ENCODE measurements at places on chromosomes 16 and 17.

DNA sequence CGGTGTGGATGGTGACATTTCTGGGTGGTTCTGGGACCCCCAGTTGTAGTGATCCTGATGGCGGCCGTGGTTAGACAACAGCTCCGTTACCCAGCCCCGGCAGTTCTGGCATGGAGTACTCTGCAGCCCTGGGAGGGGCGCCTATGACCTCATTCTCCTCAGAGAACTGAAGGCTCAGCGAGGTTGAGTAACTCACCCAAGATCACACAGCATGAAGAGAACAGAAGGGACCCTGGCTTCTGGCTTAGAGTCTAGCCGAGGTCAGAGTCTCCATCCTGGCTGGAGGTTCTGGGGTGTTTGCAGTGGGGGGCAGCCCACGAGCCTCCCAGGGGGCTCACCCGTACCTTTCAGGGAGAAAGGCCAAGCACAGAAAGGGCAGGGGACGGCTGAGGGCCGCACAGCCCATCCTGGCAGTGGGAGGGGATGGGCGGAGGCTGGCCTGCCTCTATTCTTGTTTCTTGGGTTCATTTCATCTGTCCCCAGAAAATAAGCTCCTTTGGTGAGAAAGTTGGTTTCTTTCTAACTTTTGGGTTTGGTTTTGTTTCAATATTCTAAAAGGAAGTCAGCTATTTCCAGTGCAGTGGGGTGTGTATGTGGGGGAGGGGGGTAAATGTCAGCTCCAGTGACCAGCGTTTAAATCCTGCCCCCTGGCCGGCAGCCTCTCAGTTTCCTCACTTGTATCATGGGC, 13.2 kb downstream of the ZFPM1 start:
- DNase-seq: no peak

GRCh38 chr17:62950067-62950466, 16.0 kb upstream of the TANC2 start:
- peak; percentile 77 for DNase-seq

DNA sequence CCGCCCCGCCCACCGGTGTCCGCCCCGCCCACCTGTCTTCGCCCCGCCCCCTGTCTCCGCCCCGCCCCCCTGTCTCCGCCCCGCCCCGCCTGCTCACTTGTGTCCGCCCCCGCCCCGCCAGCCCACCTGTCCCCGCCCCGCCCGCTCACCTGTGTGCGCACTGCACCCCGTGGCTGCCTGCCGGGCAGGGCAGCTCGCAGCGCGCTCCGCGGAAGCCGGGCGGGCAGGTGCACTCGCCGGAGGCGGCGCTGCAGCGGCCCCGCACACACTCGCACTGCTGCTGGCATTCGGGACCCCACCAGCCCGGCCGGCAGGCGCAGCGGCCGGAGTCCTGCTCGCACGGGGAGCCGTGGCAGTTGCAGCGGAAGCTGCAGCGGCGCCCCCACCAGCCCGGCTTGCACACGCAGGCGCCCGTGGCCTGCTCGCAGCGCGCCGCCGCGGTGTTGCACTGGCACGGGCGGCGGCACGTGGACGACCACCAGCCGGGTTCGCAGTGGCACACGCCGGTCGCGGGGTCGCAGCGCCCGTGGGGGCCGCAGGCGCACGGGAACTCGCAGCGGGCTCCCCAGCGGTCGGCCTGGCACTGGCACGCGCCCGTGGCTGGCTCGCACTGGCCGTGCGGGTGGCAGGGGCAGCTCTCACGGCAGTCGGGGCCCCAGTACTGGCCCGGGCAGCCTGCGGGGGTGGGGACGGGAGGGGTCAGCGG, 2.1 kb downstream of the SCARF1 start:
- DNase-seq: peak; percentile 70

DNA sequence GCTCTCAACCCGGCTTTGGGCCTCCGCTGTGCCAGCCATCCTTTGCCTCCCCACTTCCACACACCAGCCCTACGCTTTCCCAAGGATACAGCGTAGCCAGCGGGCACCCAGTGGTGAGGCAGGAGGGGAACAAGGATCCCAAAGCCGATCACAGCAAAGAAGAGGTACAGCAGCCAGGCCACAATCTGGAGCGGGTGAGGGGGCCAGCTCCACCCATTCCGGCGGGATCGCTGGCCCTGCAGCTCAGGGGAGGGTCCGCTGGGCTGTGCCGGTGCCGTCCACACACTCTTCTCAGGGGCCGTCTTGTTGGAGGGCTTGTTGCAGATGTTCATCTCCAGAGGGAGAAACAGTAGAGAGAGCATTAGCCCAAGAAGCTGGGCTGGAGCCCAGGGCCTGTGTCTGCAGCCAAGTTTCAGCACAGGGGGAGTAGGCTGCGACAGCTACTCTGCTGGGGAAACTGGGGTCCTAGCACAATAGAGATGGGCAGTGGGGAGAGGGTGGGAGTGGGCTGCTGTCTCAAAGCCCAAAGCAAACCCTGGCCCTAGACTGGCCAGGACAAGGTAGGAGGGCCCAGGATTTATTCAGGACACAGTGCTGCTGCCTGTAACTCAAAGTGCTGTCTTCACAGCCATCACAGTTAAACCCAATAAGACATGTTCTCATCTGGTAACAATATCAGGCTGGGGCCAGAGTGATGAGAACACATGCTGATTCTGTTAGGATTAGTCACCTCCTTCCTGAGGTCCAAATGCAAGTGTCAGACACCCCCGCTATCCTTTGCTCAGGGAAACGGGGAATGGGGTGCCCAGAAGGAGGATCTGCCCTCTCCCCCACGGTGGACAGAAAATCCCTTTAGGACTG, 9.9 kb downstream of the ZDHHC1 start:
- DNase-seq: peak; percentile 75

GRCh38 chr16:17316005-17316404, 154.8 kb downstream of the XYLT1 start:
- no peak for DNase-seq

- peak; percentile 64 for DNase-seq
Measured at GRCh38 chr17:43416998-43417890, 18.5 kb downstream of the ARL4D start.

DNA sequence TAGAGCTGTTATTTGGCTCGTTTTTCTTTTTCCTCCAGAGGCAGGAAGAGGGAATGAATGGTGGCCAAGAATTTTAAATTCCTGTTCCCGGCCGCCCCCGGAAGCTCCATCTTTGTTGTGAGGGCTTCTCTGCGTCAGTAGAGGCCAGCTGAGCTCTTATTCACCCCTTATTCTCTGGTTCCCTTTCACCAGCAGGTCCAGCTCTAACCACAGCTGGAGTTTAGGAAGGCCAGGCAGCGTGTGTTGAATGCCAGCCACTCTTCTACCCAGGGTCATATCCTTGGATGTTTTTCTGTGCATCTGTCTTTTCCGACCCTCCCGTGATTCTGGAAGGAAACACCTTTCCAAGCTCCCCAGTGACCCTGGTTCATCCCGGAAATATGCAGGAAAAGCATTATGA, 570.5 kb downstream of the WWOX start:
- no peak for DNase-seq

- DNase-seq: no peak
Measured at GRCh38 chr17:58615768-58616659, 75.8 kb downstream of the TEX14 start.

DNA sequence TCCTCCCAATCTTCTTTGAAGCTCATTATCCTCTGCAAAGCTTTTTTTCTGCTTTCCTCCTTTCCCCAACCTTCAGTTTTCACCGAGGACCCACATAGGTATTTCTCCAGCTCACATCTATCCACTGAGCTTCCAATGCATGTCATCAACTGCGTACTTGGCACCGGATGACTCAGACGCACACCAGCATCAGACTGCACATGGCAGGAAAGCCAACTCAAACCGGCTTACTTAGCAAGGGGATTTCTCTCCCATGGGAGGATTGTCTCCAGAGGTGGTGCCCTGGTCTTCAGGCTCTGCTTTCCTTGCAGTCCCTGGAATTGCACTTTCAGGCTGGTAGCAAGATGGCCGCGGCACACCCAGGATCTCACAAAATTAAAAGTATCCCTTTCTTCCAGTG, 1.7 kb upstream of the AKTIP start:
- DNase-seq: no peak

- DNase-seq: no peak
Measured at GRCh38 chr17:42819939-42820535, 4.0 kb downstream of the BECN1 start.

GRCh38 chr17:41168121-41168520, at the start of gene KRTAP4-3:
Gene KRTAP4-3 (minus strand): TSS chr17:41168221. CDS start chr17:41168172, 49 bp downstream.
- DNase-seq: no peak

DNA sequence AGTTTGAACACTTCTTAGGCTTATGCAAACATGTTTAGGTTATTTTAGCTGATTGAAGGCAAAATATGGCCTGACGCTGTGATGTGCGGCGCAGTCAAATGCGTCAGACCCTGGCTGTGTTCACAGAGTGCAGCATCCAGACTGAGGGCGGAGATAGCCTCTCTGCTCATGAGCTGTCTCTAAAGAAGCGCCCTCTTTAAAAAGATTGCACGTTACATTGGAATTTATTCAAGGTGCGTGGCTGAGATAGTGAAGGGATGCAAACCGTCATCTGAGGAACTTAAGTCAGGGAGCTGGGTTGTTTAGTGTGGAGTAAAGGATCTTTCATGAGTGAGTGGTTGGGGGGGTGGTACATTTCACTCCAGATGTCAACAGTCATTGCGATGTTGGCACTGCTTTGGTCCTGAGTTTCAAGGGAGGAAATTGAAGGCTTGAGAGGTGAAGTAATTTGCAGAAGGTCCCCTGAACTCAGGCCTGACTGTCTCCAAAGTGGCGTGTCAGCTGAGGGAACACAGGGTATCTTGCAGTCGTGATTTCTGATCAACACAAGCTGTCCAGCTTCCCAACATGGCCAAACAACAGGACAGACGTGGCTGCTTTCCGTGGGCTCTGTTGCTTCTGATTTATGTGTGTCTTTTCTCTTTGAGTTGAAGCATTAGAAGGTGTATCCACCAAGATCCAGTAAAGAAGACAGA, 33.4 kb downstream of the RPTOR start:
- DNase-seq: no peak

- DNase-seq: no peak
Measured at GRCh38 chr17:77211681-77212080, 70.9 kb downstream of the SEC14L1 start.

Data from RWPE1 (cell line).